ENCODE measurements at places on chromosomes 4 and X. TPM values are rescaled to one million over a fixed set of nuclear protein-coding genes. Genes with fewer than 3 reads are reported as not detected.

DNA sequence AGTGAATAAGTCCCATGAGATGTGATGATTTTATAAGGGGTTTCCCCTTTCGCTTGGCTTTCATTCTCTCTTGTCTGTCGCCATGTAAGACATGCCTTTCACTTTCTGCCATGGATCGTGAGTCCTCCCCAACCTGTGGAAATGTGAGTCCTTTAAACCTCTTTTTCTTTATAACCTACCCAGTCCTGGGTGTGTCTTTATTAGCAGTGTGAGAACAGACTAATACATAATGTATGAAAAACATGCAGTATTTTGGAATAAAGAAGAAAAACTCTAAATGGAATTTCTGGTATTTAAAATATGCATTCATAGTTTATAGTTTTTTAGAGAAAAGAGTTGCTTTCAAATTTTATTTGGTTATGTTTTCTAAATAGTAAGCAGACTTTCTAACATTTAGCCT lies 360.7 kb downstream of the PCDH7 start:
- DNase-seq, result no peak

- peak; percentile 48 for DNase-seq
These were observed 159.4 kb downstream of the ANTXR2 start for GRCh38 chr4:79913581-79913980.

The HUWE1 gene
- total RNA-seq, result 212 TPM

The CLDN22 gene
- total RNA-seq, result not detected

GRCh38 chr4:168863719-168864647 lies 146.1 kb downstream of the CBR4 start:
- no peak for DNase-seq

GRCh38 chr4:24496597-24496996 lies 87.8 kb downstream of the DHX15 start:
- no peak for DNase-seq

The SPANXB1 gene
- not detected for total RNA-seq

The SMPX gene
- not detected for total RNA-seq

GRCh38 chrX:131271274-131271673 lies 17.8 kb downstream of the IGSF1 start:
- no peak for DNase-seq

DNA sequence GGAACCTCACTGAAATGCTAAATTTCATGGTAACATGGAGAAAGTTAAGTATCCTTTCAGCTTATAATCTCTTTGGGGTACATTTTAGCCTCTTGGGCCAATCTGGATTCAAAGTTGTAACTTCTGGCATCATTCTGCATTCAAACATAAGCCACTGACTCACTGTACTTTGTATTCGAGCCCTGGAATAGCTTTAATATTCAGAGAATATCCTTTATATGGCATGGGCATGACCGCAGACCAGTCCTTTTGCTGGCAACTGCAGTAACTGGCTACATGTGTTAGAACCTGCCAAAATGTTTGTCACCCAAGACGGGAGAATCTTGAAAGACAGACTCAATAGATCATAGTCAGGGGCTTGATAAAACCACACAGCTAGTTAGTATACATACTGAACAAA lies 3.3 kb downstream of the GASK1B start:
- no peak for DNase-seq

DNA sequence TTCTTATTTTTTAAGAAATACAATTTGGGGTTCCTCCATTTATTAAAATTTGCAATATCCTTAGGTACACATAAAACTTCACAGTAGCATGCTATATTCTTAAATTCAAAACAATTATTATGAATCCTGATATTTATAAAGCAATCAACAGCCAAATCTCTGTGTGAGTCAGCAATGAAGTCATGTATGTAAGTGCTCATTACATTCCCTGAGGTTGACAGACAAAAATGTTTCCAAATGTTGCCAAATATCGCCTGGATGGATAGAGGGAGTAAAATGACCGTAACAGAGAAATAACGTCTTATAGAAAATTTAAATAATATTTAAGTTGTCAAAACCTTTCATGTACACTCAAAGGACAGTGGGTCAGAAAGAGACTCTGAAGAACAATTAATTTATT lies 220.0 kb downstream of the PCDH18 start:
- peak; percentile 13 for DNase-seq

- DNase-seq, result no peak
These were observed 247.9 kb downstream of the ARHGAP24 start for GRCh38 chr4:85722807-85723206.

The ITGB1BP2 gene
- 0.51 TPM for total RNA-seq

GRCh38 chrX:149641835-149642234 lies 10.2 kb upstream of the TMEM185A start:
- DNase-seq, result no peak

- no peak for DNase-seq
These were observed 41.7 kb upstream of the CDKN2AIP start for GRCh38 chr4:183402771-183403170.

The PCDH10 gene
- 152 TPM for total RNA-seq

DNA sequence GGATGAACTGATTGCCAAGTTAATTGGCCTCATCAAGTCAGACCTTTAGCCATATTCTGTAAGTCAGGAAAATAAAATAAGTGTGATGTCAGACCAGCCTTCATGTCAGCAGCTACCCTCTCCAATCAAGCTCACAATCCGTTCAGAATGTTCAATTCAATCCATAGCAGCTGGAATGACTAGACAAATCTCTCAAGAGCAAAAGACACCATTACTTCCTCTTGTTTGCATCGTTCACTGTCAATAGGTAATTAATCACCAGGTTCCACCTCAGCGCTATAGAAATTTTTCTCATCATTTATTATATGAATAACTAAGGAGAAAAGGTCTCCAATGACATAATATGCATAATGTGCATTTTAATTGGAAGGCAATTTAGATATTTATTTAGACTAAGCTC lies 321.0 kb upstream of the GRIA3 start:
- no peak for DNase-seq

The CXCL6 gene
- not detected for total RNA-seq

DNA sequence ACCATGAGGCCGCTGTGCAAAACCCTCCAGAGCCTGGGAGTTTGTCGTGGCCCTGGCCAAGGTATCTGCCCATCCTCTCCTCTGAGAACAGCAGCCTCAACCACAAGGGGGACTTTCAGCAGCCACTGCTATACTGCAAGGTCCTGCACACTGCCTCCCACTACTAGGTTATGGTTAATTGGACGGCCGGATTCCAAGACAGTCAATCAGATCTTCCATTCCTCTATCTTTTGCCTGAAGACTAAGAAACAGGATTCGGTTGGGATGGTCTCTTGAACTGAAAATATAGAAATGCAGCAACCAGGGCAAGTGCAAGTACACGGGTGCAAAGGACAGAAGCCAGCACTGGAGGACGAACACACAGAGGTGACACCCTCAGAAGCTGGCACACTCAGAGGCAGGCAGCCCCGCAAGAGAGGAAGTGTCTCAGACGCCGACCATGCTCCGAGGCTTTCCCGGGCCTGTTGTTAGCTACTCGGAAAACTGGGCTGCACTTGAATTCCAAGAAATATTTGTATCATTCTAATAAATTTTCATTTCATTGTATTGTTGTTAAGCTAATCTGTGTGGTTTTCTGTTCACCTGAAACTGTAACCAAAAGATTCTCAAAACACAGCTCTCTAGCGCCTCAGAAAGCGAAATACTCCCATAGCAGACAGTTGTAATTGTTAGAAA lies 63.3 kb downstream of the AFAP1 start:
- peak; percentile 32 for DNase-seq

- DNase-seq, result no peak
These were observed 210.7 kb downstream of the MAML3 start for GRCh38 chr4:139943277-139943676.

The HAND2 gene
- total RNA-seq, result 3.8 TPM

GRCh38 chr4:24885342-24885741 lies 27.5 kb downstream of the CCDC149 start:
- DNase-seq, result no peak

DNA sequence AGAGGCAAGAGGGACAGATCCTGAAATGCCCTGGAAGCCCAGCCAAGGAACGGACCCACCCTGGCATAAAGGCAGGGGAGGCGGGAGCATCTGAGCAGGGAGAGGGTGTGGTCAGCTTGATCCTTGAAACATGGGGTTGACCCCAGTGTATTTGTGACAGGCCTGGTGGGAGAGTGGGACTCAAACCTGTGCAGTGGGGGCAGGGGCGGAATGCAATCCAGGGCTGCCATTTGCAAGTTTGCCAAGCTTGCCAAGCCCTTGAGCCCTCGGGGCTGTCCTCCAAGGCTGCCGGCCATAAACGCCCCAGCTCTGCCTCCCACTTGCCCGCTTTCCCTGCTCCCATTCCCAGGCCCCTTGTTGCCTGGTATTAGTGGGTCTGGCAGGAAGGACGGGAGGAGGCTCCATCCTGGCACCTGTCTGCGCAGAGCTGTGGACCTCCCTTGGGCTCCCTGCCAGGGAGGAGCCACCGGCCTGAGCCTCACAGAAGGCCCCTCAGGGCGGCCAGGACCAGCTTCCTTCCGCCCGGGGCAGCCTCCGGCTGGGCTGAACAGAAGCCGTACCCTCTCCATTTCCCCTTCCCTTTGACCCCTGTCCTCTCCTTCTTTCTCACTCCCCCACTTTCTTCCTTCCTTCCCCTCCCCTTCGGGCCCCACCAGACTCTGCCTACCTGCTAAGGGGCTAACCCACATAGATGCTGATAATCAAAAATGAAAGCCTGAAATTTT lies 661 bp downstream of the S100P start:
- DNase-seq, result no peak

The GLRA3 gene
- total RNA-seq, result not detected

DNA sequence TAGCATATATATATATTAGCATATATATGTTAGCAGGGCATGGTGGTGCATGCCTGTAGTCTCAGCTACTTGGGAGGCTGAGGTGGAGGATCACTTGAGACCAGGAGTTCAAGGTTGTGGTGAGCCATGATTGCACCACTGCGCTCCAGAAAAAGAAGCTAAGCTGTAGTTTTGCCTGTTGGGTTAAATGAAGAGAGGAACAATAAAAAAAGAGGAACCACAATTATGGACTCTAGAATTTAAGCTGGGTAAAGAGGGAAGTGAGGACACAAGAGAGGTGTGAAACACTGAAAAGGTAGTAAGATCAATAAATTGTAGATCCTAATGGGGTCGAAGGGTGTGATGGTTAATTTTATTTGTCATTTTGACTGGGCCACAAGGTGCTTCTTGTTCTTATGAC lies 40.5 kb upstream of the HSD17B10 start:
- DNase-seq, result no peak

The USP17L22 gene
- total RNA-seq, result not detected

DNA sequence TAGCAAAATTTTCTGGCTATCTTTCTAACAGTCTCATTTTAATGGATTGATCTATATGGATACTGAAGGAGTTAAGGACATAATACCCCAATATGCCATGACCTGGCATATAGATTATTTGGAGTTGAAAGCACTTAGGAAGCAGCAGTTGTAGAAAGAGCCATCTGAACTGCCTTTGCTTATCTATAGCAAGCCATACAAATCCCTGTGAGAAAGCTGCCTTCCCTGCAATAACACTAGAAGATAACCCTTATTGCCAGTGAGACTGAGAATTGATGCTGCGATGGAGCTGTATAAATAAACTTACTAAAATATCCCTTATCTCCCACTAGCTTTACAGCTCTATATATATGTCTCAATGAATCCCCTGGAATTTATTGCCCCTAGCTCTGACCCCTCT lies 346.3 kb downstream of the TECRL start:
- DNase-seq, result no peak

All from HFFc6 (cell line).